Non-pigmented ciliary epithelial cell (primary cell): ENCODE measurements at places on chromosomes 5 and 9.

DNA sequence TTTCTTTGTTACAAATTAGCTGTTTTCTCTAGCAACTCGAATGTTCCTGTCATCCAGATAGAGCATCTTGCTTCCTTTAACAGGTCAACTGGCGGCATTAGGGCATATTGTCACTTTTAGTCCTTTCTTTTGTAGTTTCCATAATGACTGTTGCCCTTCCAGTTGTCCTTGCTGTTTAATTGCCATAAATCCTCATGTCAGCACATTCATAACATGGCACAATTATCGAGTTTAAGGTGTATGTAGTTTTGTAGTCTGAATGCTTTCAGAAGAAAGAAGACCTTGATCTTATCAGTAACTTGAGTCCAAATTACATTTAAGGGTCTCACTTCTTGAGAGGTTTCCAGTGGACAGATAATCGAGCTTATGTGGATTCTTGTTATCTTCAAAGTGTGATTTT is 161.7 kb upstream of the CDH12 start:
- no peak for DNase-seq

DNA sequence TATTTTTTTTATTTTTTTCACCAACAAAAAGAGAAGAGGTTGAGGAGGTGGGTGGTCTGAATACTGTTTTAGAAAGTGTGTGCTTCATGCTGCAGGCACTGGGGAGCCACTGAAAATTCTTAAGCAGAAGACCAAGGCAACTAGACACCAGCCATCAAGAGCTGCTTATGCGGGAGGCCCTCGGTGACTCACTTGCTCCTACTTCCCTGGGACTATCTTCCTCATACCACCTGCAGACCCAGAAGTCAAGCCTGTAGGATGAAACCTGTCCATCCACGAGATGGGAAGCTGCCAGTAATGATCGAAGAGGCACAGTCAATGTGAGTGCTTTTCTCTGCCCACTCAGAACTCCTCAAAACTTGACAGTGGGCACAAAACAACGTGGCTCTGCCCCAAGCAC is 125.8 kb upstream of the SLC44A1 start:
- DNase-seq, result no peak

GRCh38 chr5:172528440-172528839 is 74.1 kb upstream of the SH3PXD2B start:
- no peak for DNase-seq

- DNase-seq, result peak; percentile 32
Observed at GRCh38 chr9:108142504-108143201, 653.1 kb upstream of the KLF4 start.

DNA sequence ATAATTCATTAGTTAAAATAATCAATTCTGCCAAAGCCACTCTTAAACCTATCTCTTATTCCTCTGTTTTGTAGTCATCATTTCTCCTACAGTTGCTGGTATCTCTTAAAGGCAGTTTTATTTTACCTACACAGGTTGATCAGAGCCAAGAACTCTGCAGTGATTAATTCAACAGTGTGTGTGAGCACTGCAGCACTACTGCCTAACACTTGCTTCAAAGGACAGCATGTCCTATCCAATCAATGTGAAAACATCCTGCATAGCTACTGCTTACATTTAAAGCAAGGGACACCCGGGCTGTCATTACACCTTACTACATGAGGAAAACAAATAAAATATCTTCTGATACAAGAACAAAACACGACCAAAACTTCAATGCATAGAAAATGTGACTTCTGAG is 45.1 kb upstream of the HK3 start:
- DNase-seq, result no peak

DNA sequence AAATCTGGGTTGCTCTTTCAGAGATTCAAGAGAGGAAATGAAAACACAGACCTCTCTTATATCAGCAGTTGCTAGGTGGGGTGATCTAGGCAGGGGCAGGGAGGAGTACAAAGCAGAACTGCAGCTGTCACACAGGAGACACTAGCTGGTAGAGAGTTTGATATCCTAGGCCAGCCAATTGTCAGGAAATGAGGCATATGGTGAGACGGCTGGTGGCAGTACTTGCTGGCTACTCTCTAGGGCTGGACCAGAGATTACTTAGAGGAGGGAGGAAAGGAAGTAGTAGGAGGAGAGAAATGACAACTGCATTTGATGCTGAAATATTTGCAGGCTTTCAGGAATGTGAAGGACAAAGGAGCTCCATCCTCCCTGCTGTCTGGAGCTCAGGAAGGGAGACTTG is 113.8 kb downstream of the TRIM32 start:
- DNase-seq, result no peak

DNA sequence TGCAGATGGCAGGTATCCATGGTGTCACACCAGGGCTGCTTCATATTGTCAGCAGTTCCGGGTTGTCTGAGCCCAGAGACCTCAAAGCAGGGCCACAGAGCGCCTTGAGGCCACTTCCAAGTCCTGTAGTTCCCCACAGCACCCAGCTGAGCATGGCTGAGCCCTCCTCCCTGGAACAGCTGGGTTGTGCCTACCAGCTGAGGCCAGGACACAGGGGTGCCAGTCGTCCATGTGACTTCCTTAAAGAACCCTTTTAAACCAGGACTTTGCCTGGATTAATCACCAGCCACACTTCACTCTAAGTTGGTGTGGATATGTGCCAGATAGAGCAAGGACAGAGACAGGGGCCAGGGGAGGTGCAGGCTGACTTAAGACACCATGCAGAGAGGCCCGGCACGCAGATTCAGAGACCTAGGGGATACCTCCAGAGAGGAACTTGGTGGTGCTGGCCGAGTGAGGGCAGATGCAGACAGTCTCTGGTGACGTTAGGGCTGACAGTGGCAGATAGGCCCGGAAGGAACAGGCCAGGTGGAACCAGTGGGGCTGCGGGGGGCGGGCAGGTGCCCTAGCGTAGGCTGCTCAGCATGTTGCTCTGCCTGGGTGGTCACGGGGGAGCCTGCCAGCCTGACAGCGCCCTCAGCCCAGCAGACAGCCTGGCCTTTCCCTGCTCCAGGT is 142.7 kb downstream of the CACNA1B start:
- DNase-seq, result no peak

- DNase-seq, result no peak
Observed at GRCh38 chr5:69497006-69497520, 4.5 kb downstream of the OCLN start.

DNA sequence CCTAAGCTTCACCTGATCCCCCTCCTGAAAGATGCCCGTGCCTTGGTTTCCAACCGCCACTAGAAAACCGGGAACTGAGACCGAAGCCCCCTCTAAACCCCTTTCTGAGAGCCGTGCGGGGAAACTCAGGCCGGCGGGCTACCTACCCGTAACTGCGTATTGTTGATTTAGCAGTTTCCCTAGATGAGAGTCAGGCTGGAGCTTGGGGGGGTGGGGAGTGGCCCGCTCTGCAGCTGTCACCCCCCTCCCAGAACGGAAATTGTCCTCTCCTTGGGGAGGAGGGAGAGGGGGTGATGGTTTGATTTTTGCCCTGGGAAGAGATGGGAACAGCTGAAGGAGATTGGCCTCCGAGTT is 2.5 kb downstream of the CXXC5 start:
- DNase-seq, result no peak

DNA sequence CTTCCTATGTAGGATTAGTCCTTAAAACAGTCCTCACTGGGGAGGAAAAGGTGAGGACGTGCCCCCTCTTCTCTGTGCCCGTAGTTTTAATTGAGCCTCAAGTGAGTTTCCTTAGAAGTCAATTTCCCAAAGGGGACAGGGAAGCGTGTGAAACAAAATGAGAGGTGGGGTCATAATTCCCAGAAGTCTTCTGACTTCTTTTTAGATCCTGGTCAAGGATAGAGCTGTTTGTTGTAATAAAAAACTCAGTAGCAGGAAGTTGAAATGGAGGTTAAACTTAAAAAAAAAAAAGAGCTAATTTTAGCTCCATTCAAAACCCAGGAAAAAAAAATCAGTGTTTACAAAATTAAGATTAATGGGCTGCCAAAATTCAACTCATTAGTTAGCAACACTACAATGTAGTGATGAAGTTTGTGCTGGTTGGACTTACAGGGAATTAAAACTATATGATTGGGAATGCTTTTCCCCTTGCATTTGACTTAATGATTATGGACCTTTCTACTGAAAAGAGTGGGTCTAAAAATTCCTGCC is 158.3 kb upstream of the MEF2C start:
- no peak for DNase-seq

- DNase-seq, result no peak
Observed at GRCh38 chr5:169583101-169583423, 511 bp upstream of the SPDL1 start.
